ENCODE measurements at places on chromosomes 2 and 18. TPM values are rescaled to one million over a fixed set of nuclear protein-coding genes. Genes with fewer than 3 reads are reported as not detected.

FHOD3 gene
- 51.8 TPM for total RNA-seq

RUFY4 gene
- 0.10 TPM for total RNA-seq

PROM2 gene
- 1.8 TPM for total RNA-seq

KIAA2012 gene
- total RNA-seq = 1.2 TPM

SPEG gene
- 20.8 TPM for total RNA-seq

ZRANB3 gene
- total RNA-seq = 13.9 TPM

EPB41L5 gene
- total RNA-seq = 42.4 TPM

BOK gene
- 15.5 TPM for total RNA-seq

DRC1 gene
- 4.6 TPM for total RNA-seq

ZSCAN30 gene
- 22.7 TPM for total RNA-seq

CFAP65 gene
- total RNA-seq = 4.8 TPM

DSG1 gene
- total RNA-seq = 1.5 TPM

BZW1 gene
- total RNA-seq = 276 TPM

GAREM1 gene
- total RNA-seq = 12.3 TPM

CYTIP gene
- 5.9 TPM for total RNA-seq

LIPG gene
- 4.2 TPM for total RNA-seq

UGT1A7 gene
- total RNA-seq = not detected

VIL1 gene
- total RNA-seq = not detected

DLX2 gene
- 0.28 TPM for total RNA-seq

HMSD gene
- 0.79 TPM for total RNA-seq

TEX261 gene
- 25.2 TPM for total RNA-seq

ABCB11 gene
- total RNA-seq = 0.66 TPM

AQP12A gene
- total RNA-seq = not detected

NEU2 gene
- total RNA-seq = not detected

ADAM23 gene
- 52.1 TPM for total RNA-seq

HRH4 gene
- 0.06 TPM for total RNA-seq

MALT1 gene
- 28.4 TPM for total RNA-seq

CEBPZOS gene
- 41.8 TPM for total RNA-seq

LAMA3 gene
- 8.5 TPM for total RNA-seq

LBX2 gene
- not detected for total RNA-seq

HEATR5B gene
- 28.9 TPM for total RNA-seq

MYO5B gene
- 8.0 TPM for total RNA-seq

CHRND gene
- 0.10 TPM for total RNA-seq

MC5R gene
- 0.22 TPM for total RNA-seq

DNMT3A gene
- total RNA-seq = 33.7 TPM

EVX2 gene
- total RNA-seq = 0.17 TPM

KYNU gene
- total RNA-seq = 1.4 TPM

ZNF396 gene
- 6.8 TPM for total RNA-seq

ST6GAL2 gene
- total RNA-seq = 49.0 TPM

SH2D6 gene
- total RNA-seq = not detected

CPS1 gene
- total RNA-seq = 15.6 TPM

TEX44 gene
- total RNA-seq = not detected

XIRP2 gene
- total RNA-seq = 0.59 TPM

ELOA2 gene
- total RNA-seq = not detected

DHRS9 gene
- total RNA-seq = 4.6 TPM

TM4SF20 gene
- 0.10 TPM for total RNA-seq

DBI gene
- 134 TPM for total RNA-seq

FMNL2 gene
- 150 TPM for total RNA-seq

All from spinal cord (tissue), 10 donors.